ENCODE measurements at places on chromosomes 3 and 15. TPM values are rescaled to one million over a fixed set of nuclear protein-coding genes. Genes with fewer than 3 reads are reported as not detected.

DNA sequence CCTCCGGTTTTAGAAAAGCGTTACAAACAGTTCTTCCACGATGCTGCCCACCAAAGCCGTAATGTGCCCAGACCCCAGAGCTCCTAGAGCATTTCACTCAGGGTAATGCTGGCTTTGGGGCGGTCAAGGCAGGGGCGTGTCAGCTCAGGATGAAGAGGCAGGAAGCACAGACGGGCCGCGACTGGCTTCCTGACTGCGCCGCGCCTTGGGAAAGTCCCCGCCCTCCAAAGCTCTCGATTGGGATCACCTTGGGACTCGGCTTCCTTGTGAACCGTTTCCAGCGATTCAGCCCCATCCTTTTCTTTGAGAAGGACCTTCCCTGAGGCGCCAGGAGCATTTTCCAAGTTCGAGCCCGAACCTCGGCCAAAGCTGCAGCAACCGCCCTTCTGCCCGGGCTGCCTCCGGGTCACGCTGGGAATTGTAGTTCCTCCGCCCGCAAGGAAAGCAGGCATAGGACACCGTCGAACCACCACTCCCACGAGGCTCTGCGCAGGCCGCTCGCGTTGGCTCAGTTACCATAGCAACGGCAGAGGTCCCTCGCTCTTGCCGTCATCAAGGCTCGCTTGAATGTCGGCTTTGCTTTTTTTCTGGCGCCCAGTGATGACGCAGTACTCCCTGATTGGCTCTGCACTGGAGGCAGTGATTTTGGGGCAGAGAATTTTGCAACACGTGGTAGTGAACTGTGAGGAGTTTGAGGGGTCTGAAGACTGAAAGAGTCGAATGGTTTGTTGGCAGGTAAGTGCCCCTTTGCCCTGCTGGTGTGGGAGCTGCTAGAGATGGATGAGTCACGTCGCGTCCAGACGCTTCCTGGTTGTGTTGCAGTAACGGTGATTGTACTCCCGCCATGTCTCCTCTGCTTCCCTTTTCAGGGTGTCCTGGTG is at the start of the genes CCDC191 and QTRT2:
Gene CCDC191 (minus strand): TSS at position 397 of the 881 bp plus-strand sequence. CDS start 60 bp downstream, at position 337.
Gene QTRT2 (plus strand): TSS at position 608 of the 881 bp plus-strand sequence. CDS start 8,521 bp downstream, outside the sequence.
- peak; percentile 100 for DNase-seq

- no peak for DNase-seq
Observed at GRCh38 chr15:27705056-27705455, 394.1 kb downstream of the OCA2 start.

DNA sequence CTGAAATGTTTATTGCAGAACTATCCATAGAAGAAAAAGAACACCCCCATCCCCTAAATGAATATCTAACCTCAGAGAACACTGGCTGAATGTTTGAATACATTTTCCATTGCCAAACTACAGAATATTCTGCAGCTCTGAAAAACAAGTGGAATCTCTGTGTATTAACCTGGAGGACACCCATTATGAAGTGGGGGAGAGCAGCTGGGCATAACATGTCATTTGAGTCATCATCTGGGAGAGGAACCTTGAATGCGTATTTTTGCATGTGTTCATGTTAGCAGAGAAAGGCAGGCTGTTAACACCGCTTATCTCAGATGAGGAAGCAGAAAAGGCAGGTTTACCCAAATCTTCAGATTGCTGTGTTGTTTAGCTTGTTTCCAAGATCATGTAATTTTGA is 31.5 kb downstream of the ESYT3 start:
- no peak for DNase-seq

- DNase-seq, result peak; percentile 26
Observed at GRCh38 chr3:65953881-65954733, 84.6 kb downstream of the MAGI1 start.

- peak; percentile 56 for DNase-seq
Observed at GRCh38 chr15:98881526-98882520, 125.8 kb downstream of the PGPEP1L start.

The GLCE gene
- total RNA-seq, result 14.1 TPM

All from Daoy (cell line).